ENCODE measurements at places on chromosomes 7 and 10.

DNA sequence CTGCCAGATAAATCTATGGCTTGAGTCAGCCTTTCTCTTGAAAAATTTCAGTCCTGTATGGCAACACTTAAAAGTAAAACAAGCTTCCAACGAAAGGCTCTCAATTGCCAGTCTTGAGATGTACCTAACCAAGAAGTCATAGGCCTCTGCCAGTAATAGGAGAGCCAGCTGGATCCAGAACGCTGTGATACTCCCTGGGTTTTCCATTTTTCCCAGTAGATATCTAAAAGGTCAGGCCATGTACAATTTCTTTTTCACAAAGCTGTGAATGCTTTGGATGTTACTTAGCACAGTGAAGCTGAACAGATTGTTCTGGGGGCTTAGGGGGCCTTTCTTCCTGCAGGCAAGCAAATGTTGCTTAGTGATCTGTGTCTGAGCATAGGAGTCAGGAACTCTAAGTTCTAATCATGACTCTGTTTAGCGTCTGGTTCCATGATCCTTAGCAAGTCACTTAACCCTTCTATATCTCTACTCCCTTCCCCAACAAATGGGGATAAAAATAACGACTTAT, 86.5 kb downstream of the ARMH3 start:
- no peak for DNase-seq

- no peak for DNase-seq
Observed at GRCh38 chr10:72449941-72450441, 95.3 kb upstream of the DNAJB12 start.

- no peak for DNase-seq
Observed at GRCh38 chr7:43113622-43114457, 1.4 kb downstream of the HECW1 start.

GRCh38 chr10:32692174-32692573, 246.2 kb downstream of the CCDC7 start:
- no peak for DNase-seq

GRCh38 chr7:24862461-24862860, 105.2 kb upstream of the GSDME start:
- no peak for DNase-seq

GRCh38 chr7:34133356-34133982, 228.1 kb downstream of the BMPER start:
- DNase-seq: no peak

DNA sequence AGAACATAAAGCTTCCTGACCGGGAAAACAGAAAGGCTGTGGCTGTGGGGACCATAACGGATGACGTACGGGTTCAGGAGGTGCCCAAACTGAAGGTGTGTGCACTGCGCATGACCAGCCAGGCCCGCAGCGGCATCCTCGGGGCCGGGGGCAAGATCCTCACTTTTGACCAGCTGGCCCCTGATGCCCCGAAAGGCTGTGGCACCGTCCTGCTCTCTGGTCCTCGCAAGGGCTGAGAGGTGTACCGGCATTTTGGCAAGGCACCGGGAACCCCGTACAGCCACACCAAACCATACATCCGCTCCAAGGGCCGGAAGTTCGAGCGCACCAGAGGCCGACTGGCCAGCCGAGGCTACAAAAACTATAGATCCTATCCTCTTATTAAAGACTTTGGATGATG, 179.3 kb downstream of the PTN start:
- DNase-seq: no peak

DNA sequence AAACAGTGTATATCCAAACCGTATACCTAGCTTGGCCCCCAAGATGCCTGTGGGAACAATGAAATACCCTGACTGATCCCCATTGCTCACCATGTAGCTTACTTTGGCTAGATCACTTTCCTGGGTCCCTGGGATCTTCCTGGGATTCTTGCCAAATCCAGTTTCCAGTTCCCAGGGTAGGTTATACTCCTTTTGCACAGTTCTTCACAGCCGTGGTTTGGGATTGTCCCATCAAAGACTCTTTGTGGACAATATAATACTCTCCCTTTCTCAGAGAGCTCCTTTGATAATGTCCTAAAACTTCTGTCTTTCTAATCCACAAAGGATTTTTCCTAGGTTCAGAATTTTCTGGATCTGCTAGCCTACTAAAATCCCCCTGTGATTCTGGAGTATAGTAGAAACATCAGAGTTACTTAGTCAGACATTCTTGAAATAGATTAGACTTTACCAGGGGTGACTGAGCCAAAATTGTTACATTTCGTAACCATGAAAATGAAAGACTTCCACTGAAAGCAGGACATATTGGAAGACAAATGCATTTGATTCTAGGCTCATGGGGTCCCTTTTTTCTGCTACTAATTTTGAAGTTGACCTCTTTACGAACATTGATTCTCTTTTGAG, 388.3 kb upstream of the ETV1 start:
- DNase-seq: no peak

DNA sequence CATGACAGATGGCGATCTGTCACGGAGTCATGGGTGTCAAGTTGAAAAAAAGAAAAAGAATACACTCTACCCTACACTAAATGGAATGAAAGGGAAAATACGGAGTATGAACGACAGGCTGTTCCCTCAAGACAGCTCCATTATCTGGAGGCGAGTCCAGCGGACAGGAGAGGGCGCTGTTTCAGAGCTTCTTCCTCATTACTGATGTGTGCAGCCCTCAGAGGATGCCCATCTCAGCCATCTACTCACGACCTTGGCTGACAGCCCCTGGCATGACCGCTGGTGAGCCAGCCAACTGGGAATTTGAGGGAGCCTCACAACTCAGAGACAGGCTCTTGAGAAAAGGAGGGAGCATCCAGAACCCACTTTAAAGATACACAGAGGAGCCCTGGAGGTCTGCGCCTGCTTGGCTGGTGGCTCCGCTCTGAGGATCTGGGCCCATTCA, 49.6 kb upstream of the SMNDC1 start:
- DNase-seq: peak; percentile 30

GRCh38 chr7:1085266-1085665, 2.6 kb upstream of the GPER1 start:
- DNase-seq: no peak

- no peak for DNase-seq
Observed at GRCh38 chr10:55098452-55098851, 297.4 kb upstream of the PCDH15 start.

GRCh38 chr7:55155351-55156117, 136.7 kb downstream of the EGFR start:
- no peak for DNase-seq

GRCh38 chr7:47818796-47819606, 129.3 kb downstream of the PKD1L1 start:
- no peak for DNase-seq

DNA sequence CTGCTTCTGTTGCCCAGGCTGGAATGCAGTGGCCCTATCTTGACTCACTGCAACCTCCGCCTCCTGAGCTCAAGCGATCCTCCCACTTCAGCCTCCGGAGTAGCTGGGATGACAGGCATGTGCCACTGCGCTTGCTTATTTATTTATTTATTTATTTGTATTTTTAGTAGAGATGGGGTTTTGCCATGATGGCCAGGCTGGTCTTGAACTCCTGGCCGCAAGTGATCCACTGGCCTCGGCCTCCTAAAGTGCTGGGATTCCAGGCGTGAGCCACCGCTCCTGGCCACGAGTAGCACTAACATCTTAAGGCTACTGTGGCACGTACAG, 70.9 kb downstream of the CARD11 start:
- DNase-seq: no peak

DNA sequence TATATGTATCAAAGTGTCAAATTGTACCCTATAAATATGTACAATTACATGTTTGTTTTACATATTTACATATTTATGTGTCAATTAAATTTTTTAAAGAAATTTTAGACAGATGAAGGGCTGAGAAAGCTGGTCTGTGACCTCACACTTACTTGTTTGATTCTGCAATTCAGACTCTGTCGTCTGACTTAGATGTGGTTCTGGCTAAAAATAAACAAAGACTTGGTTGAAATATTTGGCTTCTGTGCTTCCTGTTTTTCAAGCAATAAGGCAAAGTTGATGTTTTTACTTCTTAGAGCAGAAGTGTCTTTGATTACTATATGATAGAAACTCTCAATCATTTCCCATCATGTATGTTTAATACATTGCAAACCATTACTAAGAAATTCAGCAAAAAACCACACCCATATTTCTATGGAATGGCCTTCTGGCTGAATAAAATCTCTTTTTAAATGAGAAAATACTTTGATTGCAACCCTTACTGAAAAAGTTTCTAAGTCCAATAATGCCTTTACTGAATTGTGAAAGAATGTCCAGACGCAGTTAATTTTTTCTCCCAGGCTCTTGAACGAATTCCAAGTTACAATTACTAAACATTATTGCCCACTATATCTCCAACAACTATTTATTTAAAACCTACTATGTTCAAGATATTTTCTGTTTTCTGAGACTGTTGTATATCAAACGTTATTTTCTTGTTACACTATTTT, 59.5 kb upstream of the PRKG1 start:
- DNase-seq: no peak

- no peak for DNase-seq
Observed at GRCh38 chr10:67925449-67926005, 41.1 kb downstream of the SIRT1 start.

DNA sequence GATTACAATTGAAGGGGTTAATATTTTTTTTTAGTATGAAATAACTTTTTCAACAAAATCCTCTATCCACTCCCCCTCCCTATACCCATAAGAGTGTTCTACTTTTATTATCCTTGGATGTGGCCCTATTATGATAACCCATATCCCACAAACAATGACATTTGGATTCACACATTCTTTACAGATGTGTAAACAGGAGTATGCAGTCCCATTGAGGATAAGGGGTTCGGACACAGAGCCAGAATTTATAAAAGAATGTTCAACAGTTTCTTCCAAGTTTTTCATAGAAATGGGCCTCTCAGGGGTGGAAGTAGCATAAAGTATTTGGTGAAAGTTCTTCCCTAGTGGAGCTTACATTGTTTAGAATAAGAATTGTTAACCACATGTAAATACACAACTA, 16.1 kb upstream of the PCLO start:
- DNase-seq: no peak

- no peak for DNase-seq
Observed at GRCh38 chr7:155496267-155497005, 38.5 kb downstream of the EN2 start.

DNA sequence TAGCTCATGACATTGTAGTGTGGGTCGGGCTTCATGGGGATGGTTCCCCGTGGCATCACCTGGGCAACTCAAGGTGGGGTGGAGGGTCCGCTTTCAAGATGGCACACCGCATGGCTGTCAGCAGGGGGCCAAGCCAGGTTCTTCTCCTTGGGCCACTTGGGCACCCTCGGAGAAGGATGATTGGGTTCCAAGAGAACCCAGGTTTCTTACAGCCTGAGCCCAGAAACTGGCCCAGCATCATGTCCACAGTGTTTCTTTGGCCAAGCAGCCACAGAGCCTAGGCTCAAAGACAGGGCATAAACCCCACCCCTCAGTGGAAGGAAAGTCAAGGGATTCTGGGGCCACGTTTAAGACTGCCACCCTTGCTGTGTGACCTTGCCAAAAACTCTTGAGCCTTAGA, 110.6 kb downstream of the PTPN20 start:
- DNase-seq: no peak

GRCh38 chr7:44368455-44368854, 43.1 kb upstream of the CAMK2B start:
- no peak for DNase-seq

GRCh38 chr7:129906700-129907099, 46.1 kb downstream of the UBE2H start:
- no peak for DNase-seq

DNA sequence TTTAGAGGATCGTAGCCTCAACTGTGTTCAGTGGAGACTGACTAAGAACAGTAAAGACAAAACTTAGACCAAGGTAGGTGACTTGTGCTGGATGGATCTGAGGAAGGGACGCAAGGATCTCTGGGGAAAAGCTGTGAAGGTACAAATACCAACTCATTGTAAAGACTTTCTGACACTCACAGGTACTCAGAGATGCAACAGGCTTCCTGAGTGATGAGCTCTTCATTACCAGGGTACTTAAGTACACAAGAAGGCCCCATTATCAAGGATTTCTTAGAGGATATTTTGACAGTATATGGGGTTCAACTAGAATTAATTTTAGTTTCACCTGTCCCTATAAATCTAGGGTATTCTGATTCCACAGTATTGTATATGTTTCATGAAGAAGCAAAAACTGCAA, 440.7 kb downstream of the PLXDC2 start:
- DNase-seq: no peak

GRCh38 chr10:93751832-93752231, 5.9 kb upstream of the LGI1 start:
- DNase-seq: no peak

- DNase-seq: no peak
Observed at GRCh38 chr7:116417593-116418345, 81.8 kb upstream of the CAV2 start.

GRCh38 chr10:126263006-126263676, 125.1 kb downstream of the ADAM12 start:
- DNase-seq: no peak

DNA sequence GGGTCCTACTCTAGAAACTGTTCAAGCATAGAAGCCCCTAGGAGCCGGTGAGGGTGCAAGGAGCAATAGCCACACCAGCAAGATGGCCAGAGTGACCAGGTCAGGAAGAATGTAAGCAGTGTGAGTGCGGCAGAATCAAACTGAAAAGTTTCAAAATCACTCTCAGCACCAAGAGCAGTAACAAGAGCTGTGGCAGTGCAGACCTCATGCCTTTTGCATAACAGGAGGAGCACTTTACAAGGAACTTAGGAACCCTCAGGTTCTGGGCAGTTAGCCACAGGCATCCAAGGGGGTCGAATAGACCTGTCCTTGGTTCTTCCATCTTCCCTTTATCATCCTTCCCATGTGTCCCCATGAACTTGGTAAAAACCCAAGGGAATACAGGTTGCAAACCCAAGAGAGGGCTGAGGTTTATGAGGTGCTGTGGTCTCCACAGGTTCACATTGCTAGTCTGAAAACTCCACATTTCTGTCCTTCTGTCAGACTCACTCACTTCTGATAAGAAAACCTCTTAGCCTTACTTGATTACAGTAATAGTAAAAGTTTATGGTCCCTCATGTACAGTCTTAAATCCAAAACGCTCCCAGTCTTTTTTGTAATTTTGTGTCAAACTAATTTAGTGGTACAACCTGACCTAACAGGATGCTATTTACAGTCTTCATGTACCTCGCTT, 78.4 kb downstream of the PON1 start:
- DNase-seq: no peak

DNA sequence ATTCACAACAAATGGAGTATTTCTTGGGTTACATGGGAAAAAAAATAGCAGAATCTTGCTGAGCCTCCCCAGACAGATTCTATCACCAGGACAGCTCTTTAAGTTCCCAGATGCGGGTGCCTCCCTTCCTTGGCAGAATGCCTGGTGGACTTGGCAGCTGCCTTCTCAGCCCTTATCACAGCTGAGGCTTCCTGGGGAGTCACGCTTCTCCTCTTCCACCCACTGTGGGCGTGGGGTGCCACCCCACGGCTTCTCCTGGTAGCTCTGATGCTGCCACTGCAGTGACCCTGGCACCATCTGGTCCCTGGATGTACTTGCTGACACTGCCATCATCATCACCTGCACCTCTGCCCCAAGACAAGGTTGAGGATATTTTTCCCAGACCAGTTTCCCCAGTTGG, 16.2 kb upstream of the NME8 start:
- DNase-seq: no peak

- DNase-seq: no peak
Observed at GRCh38 chr7:156668130-156668741, 27.7 kb downstream of the RNF32 start.
